ENCODE measurements at places on chromosomes 5 and 9.
A peak's percentile ranks its signal among the peaks of the same experiment; 100 is the strongest.

GRCh38 chr5:2492476-2492875 lies 259.0 kb downstream of the IRX2 start:
- DNase-seq = no peak

DNA sequence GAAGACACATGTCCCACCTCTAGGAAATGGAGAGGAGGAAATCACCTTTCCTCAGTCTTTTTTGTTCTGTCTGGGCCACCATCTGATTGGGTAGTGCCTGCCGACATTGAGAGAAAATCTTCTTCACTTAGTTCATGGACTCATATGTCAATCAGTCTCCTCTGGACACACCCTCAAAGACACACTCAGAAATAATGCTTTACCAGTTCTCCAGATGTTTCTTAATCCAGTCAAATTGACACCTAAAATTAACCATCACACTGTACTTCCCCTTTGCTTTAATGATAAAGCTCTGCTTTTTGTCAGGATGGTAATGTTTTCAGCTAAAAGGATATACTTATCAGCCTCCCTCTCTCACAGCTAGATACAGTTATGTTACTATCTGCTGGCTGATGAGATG lies 267.3 kb downstream of the CD180 start:
- DNase-seq = no peak

DNA sequence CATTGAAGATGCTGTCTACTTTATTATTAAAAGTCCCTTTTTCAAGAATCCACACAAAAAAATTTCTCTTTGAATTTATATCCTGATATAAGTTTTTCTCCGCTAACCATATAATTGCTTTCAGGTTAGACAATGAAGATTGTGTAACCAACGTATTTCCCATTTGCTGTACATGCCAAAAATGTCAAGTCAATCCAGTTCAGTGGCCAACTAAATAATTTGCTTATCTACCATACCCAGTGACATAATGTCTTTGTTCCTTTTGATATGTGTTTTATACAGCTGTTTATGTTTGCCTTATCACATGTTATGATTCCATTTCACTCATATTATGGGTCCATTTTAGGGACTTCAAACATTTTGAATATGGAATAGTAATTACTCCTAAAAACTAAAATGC lies 349.9 kb downstream of the EFNA5 start:
- DNase-seq = no peak

- no peak for DNase-seq
Measured at GRCh38 chr5:176490301-176490700, 42.1 kb downstream of the FAF2 start.

DNA sequence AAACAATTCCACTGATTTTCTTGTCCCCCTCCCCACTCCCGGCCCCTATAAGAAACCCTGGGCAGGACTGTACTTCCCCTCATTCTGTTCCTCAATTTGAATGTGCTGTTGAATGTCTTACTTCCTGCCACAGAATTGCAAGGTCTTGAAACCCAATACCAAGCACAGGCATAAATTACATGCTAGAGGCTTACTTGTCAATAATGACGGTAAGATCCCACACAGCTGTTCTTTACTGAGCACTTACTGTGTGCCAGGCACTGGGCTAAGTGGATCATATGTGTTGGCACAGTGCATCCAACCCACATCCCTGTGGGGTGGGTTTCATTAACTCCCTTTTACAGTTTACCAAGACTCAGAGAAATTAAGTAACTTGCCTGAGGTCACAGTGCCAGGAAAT lies 63.4 kb downstream of the MVB12B start:
- DNase-seq = no peak

DNA sequence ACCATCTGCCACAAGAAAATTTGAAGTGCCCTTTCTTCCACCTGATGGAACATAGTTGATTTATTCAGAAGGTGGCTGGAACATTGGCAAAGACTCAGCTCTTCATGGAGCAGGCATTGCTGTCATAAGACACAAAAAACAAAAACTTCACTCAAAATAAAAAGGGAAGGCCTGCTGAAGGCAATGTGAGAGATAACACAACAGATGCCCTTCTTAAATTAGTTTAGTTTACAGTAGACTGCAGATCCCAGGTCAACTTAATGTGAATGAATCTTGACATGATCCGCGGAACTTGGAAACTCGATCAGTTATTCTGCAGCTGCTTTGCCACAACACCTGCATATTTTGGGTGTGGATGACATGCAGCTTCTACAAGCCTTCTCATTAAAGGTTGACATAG lies 159.8 kb upstream of the PLCXD3 start:
- DNase-seq = no peak

DNA sequence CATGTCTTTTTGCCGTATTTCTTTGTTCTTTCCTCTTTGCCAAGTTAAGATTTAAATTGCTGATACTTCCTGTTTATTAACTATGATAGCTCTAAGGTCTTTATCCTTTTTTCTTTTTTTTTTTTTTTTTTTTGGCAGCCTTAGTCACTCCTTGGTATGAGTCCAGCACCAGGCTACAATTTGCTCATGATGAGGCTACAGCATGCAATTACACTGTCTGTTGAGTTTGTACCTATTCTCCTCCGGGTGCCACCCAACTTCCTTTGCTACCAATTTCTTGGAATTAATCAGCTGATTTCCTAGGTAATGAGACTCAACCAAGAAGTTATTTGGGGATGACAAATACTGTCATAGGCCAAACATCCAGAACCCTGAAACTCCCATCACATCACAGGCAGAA lies 25.5 kb downstream of the ACTL7B start:
- DNase-seq = no peak

DNA sequence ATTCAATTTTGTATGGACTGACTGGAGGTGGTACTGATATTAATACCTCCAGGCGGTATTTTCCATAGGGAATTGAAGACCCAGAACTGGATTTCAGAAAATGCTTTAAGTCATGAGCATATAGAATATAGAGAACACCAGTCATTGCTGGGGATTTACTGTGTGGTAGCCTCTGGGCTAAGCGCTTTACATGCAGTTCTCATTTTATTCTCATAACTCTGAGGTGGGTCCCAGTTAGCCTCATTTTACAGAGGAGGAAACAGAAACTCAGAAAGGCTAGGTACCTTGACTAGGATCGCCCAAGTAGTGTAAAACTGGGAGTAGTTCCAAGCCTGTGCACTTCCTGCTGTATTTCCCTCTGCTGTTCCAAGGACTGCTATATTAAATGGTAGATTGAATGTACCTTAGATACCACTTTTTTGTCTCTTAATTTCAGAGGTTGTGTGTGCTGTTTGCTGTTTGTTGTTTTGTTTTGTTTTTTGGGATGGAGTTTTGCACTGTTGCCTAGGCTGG lies 13.8 kb downstream of the SLC44A1 start:
- DNase-seq = no peak

DNA sequence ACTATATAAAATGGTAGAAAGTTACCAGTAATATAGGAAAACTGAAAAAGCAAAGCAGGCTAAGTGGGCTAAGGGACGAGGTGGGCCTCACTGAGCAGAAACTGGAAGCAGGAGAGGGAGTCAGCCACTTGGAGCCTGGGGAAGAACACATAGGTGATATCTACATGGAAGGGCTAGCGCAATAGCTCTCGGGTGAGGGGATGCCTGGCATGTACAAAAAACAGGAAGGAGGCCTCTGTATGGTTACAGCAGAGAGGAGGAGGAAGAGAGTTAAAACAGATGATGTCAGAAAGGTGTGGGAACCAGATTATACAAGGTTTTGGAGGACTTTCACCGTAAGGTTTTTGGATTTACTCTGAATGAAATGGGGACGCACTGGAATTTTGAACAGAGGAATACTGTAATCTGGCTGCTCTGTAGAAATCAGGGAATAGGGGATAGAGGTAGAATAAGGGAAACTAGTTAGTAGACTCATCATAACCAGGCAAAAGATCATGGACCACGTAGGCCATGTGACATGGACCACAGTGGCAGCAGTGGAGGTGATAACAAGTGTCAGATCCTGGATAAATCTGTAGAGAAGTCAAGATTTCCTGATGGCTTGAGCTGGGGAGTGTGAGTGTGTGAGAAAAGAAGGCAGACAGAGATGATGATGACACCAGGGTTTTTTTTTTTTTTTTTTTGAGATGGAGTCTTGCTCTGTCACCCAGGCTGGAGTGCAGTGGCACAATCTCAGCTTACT lies 52.5 kb downstream of the FNBP1 start:
- DNase-seq = no peak

DNA sequence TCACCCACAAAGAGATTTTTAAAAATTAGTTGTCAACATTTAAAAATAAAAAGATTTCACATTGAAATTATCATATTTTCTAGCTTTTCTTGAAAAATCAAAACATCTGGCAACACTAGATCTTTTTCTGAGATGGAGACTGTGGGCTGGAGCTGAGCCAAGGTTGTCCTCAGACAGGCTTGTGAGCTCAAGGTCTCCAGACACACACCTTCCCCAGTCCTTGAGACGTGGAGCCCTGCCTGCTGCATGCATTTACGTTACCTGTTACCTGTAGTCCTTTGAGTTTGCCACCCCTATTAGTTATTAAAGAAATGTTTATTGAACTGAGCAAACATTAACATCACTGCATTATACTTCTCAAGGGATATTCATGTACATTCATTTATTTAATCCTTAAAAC lies 87.5 kb upstream of the TLE1 start:
- DNase-seq = no peak

- no peak for DNase-seq
Measured at GRCh38 chr5:167451076-167451475, 840.4 kb upstream of the WWC1 start.

DNA sequence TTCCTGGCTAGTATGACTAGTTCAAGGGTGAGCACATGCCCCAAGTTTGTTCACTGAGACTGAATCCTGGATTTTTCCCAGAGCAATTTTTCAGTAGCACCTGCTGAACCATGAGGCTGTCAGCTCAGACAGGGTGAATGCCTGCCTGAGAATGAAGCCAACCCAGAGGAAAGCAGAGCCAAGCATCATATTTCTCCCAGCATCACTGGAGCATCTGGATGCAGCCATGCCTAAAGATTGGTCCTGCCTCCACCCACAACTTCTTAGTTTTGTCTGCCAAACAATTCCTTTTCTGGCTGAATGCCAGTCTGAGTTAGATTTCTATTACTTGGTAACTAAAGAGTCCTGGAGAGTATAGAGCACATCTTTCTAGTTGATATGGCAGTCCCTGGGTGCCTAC lies 343.6 kb downstream of the CSNK1G3 start:
- no peak for DNase-seq

DNA sequence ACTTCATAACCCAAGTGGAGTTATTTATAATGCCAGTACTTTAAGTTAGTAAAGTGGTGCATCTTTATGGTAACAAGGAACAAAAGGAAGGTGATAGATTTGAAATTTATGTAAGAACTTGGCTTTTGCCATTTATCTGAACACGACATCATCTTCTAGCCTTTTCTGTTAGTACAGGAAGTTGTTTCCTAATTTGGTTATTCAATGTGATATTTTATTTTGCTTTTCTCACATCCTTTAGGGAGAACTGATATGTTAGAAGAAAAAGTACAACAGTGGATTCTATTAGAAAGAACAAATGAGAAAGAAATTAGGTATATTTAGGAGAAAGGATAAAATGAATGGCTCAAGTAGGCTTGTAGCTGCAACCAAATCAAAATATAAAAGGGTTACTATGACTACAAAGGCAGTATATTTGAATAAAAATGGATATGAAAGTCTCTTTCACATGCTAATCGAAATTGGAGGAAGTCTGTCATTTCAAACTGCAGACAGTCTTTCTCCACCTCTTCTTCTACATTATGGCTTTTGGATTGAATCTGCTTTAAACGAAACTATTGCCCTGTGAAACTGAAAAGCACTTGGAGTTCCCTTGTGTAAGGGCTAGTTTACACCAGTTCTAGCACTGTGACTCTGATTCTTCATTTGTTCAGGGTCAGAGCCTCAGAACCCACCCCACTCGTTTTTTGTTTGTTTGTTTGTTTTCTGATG lies 18.5 kb upstream of the SLC24A2 start:
- DNase-seq = no peak

DNA sequence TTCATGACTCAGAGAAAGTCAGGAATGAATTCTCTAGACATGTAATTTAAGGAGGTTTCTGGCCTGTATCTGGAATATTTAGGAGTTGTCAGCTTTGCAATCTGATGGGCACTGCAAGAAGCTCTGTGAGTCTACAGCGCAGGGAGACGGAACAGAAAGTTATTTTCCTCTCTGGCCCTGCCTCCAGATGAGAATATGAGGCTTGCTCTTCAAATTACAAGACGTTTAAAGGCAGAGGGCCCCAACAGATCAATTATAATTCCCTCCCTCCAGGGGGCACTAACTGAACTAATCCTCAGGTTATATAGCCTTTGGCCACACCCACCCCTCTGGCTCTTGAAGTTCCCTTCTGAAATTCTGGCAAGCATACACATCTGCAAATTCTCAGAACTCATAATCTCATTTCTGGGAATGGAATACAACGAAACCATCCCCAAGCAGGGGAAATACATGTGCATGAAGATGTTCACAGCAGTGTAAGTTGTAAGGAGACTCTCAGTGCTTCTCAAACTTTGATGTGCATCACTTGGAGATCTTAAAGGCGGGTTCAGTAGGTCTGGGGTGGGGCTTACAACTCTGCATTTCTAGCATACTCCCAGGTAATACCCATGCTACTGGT lies 307.6 kb downstream of the CWC27 start:
- peak; percentile 67 for DNase-seq

- DNase-seq = no peak
Measured at GRCh38 chr5:114319236-114319635, 42.6 kb upstream of the KCNN2 start.

DNA sequence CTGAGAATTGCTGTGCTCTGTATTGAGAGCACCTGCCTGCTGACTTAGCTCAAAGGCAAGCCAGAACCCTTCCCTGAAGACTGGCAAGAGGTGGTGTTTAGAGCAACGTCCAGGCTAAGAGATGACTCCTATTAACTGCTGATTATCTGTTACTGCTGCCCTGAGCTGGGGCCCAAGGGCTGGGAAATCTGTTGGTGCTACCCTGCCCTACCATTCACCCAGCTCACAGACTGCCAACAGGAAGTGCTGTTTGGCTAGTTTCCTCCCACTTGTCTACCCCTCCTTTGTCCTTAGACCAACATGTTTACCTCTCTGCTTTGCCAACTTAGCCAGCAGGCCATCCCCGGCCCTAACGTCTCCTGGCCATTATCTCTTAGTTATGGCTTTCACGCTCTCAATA lies 6.9 kb downstream of the RAB24 start:
- DNase-seq = no peak

- no peak for DNase-seq
Measured at GRCh38 chr9:114465906-114466900, 39.1 kb downstream of the WHRN start.

DNA sequence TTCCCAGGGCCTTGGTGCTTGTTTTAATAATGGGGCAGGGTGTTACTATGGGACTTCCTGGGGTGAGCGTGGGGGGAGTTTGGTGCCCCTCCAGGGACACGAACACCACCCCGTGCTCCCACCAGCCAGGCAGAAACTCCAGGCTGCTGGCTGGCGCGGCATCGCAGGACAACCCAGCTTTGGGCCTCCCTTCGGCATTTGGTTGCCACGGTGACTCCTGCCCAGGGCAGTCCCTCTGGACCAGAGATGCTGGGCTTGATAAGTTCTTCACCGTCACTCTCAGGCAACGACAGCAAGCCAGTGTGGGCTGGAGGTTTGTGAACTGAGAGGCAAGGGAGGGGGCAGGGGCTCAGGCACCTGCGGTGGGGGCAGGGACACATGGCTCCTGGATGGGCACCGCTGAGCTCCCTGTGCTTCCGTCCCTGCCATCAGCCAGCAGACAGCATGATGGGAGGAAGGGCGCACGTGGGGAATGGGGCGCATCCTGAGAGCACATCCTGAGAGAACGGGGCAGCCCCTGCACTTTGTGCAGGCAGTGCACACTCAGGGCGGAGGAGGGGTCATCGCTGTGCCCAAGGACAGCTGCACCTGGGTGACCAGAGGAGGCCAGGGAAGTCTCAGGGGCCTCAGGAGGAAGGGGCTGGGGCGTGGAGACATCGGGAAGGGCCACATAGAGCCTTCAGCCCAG lies 116.4 kb downstream of the RXRA start:
- no peak for DNase-seq

GRCh38 chr9:108180541-108180940 lies 675.2 kb downstream of the ACTL7B start:
- no peak for DNase-seq
